ENCODE measurements at places on chromosomes 5 and 9.
A peak's percentile ranks its signal among the peaks of the same experiment; 100 is the strongest.

DNA sequence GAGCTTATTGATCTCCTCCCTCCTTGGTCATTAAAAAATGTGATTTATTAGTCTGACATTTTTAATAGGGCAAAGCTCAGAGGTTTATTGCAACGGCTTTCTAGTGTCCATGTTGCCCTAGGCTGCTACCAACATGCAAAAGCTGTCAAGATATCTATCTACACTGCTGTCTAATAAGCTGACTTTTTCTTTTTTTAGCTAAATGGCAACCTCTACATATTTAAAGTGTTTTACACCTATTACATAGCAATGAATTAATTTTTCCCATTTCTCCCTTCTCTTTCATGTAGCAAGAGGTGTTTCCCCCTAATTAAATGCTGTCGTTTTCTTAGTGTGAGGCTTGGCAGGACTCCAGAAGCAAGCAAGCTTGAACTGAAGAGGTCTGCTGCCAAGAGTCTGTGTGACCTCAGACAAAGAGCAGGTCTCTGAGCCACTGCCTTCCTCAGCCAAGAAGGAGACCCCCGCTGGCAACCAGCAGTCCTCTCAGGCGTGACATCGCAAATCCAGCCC lies 79.4 kb downstream of the GAS1 start:
- DNase-seq = no peak

DNA sequence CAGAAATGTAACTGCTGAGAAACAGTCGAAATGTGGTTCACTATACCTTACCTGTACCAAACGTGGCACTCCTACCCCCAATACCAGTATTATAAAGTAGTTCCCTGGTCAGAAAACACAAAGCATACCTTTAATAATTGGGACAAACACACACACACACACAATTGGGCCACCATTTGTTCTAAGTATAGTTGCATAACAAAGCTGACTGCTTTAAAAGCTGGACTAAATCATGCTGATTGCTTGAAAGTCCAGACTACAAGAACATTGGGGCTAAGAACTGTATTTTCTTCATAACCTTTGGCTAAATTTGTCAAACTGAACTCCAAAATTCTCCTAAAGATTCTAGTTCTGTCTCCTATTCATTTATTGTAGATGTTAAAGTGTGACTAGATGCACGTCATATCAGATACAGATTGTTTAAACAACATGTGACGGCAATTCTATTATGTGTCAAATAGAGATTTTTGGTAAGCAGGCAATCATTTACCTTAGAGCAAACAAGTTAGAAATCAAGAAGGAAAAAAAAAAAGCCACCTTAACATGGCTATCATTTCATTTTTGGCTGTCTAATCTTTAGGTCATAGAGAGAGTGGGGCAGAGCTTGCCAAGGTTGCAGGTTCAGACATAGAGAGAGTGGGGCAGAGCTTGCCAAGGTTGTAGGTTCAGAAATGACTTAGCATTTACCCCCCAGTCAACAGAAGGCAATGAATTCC lies 265.1 kb downstream of the ARL15 start:
- DNase-seq = no peak

DNA sequence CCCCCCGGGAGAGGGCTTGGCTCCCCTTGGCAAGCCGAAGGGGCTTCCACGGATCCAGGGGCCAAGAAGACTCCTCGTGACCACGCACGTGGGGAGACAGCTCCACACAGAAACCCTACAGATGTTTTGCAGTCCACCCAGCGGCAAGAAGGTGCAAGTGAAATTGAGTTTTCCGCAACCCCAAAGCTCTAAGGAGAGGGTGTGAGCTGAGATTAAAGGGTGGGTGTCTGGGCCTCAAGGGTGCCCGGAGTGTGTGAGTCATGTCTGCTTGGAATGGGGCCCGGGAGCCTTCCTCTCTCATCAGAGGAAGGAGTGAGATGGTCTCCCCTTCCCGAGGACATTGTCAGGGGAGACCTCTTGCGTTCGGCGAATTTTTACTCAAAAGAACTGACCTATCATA lies 79.1 kb downstream of the OLFM1 start:
- DNase-seq = no peak

- DNase-seq = no peak
Measured at GRCh38 chr5:88838500-88838899, 44.5 kb downstream of the MEF2C start.

DNA sequence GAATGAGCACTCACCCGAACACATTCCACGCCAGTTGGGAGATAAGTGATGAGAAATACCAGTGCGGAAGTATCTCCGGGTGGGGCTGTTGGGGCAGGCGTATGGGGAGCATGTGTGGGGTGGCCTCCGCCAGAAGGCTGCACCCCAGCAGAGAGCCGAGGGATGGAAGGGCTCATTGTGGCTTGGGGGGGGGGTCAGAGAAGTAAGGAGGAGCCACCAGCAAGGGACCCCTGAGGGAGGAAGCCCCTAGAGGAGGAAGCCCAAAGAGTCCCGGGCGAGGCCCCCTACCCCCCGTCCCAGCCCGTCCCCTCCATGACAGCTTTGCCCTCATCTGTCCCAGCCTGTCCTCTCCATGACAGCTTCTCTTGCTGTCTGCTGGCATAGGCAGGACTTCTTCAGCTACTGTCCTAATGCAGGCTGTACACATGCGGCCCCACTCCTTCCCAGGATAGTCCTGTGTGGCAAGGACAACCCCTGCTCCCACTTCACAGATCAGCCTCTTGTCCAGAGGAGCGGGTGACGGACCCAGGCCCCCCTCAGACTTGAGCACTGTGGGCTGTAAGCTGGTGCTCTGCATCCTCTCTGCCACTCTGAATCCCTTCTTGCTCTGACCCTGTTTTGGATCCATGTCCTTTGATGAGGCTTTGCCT lies 239.6 kb downstream of the CACNA1B start:
- no peak for DNase-seq

DNA sequence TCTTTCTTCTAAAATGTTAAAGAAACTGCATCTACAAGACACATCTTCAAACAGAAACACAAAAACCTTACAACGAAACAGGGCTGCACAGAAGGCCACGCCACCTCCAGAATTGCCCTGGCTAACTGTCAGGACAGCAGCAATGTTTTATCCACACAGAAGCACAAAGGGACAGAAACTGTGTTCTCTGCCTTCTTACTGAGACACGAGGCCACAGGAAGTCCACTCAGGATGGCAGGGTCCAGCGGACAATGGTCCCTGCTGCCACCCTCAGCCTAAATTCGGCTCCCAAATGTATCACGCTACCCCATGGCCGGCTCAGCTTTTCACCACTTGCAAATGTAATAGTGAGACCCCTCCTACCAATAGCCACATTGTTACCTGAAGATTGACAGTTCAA lies 159.8 kb upstream of the PHYKPL start:
- DNase-seq = no peak

DNA sequence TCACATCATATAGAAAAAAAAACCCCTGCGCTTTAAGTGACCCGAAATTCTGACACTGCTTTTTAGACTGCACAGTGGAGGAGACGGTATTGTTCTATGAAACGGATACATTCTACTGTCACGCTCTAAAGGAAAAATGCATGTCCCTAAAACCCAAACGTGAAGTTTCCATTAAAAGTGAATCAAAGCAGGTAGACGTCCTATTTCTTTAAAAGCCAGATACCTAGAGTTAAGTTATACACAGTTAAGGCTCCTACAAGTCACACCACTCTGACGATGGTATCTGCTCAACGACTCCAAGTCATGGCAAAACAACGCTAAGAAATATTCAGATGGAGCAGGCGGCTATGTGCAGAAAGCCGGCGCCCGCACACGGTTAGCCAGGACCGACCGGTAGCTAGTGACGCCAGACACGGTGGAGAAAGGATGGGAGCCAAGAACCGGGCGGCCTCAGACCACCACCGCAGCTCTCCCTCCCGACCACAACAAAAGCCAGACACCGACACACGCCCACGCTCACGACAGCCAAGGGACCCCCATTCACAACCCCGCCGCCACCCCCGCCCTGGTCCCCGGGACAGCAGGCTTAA lies 734 bp downstream of the SKP1 start:
- no peak for DNase-seq

- DNase-seq = no peak
Measured at GRCh38 chr5:108472237-108472636, 90.3 kb upstream of the FBXL17 start.

GRCh38 chr5:137344723-137345322 lies 154.3 kb downstream of the SPOCK1 start:
- DNase-seq = peak; percentile 4

DNA sequence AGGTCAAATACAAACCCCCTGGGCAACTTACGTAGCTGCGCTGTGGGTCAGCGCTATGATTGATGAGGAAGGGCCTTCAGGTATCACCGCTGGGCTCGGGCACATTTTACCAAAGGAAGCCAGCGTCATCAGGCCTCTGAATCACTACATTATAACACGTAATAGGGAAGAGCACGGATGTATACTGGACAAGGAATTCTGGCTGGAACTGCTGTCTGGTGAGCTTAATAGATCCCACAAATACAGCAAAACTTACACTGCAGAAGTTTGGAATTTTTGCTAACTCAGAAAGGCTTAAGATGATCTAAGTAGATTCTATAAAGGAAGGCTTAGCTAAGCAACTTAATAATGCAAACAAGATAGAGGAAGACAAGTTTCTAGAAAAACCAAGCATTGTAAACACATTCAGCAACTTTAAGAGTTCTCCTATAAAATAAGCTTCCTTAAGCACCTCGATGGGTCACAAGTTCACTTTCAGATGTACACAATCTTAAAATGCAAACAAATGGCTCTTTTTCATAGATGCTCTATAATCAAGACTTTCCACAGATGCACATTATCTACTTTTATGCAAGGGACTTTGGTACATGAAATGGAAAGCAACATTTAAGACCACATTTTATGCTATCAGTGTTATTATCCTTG lies 360.1 kb upstream of the PANK3 start:
- no peak for DNase-seq

DNA sequence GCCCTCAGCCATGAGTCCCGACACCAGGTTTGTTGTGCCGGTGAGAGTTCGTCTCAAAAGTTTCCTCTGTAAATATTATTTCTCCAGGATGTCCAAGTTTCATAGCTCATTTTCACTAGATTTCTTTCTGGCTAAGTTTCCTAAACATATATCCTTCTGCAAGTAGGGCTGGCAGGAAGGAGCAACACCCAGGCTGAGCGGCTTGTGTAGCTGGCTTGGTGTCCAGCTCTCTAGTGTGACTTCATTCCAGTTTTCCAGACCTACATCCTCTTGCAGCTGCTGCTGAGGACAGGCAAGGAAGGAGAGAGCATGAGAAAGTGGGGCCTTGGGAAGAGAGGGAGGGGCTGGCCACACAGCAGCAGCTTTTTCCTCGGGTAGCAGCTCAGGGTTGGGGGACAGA lies 80.3 kb downstream of the FGF1 start:
- no peak for DNase-seq

- DNase-seq = no peak
Measured at GRCh38 chr5:12683249-12683648, 779.0 kb upstream of the CTNND2 start.

GRCh38 chr9:76835571-76836283 lies 70.2 kb downstream of the PRUNE2 start:
- DNase-seq = no peak

GRCh38 chr9:110606179-110606790 lies 26.7 kb upstream of the SVEP1 start:
- no peak for DNase-seq

- DNase-seq = no peak
Measured at GRCh38 chr5:96381526-96381925, 51.5 kb downstream of the PCSK1 start.

DNA sequence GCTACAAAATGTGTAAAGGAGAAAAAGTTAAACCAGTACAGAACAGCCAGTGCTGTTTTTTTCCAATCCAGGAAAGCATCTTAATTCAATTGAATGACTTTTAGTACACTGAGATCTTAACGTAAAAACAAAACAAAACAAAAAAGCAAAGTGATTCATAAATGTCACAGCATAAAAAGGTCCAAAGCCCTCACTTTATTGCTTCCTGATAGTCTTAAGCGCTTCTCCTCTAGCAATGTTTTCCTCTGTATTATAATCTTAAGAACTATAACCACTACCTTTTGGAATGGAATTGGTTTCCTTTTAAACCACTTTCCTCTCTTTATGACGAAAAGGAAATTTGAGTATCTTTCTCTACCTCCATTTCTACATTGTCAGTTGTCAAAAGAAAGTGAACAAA lies 91.4 kb downstream of the SEMA5A start:
- DNase-seq = no peak

- no peak for DNase-seq
Measured at GRCh38 chr5:351084-351920, 29.8 kb downstream of the AHRR start.

DNA sequence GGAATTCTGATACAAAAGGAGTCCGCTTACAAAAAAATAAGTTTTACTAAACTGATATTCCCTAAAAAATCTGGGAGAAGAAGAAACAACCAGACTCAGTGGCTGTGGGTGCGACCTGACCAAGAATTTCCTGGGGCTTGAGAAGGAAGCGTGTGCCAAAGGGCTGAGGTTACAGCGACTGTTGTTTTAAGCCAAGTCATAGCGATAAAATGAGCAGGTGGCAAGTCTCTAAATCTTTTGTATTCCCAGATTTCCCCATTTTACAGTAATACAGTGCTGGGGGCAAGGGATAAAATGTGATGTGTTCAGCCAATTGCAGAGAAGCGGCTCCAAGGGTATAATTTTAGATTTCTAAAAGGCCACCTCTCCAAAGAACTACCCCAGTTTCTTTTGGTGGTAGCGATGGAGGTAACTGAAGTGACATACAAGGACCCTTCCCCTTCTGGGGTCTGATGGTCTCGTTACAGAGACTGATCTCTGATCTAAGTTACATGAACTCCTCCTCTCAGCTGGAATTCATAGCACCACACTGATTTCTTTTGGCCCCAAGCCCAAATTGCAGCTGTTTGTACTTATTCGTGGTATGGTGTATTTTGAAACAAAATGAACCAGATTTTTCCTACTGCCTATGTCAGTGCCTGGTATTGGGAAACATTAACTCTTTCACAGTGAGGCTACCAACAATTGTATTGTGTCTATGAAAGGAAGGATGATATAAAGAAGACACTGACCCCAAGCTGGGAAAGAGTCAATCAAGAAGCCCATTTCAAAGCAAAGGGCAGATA lies 41.6 kb downstream of the LPAR1 start:
- no peak for DNase-seq

DNA sequence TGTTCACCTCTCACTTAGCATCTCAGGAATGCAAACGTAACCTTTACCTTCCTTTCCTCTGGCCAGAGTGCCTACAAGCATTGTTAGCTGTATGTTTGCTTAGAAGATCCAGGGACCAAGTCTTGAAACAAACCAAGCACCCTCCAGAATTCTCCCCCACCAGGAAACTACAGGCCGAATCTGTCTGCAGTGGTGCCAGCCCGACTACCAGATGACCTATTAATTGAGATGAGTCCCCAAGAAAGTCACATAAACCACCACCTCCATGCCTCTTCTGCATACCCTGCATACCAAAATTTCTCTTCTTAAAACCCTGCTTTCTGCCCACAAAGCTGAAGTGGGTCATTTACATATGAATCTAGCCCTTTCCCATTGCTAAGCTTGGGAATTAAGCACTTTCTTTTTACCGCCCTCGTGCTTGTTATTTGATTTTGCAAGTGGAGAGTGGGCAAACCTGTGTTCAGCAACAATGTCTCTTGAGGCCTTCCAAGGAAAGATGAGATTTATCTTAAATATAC lies 1239.1 kb downstream of the CDH12 start:
- no peak for DNase-seq

Data from stimulated activated naive CD8-positive, alpha-beta T cell treated with anti-CD3 and anti-CD28 coated beads, Interleukin-15, amount 100 ng/mL, for 72 hours (primary cell).